Activated T-cell treated with anti-CD3 and anti-CD28 coated beads, Interleukin-2, amount 50 U/mL, for 4 hours (primary cell): ENCODE measurements at places on chromosomes 3 and 15. TPM values are rescaled to one million over a fixed set of nuclear protein-coding genes. Genes with fewer than 3 reads are reported as not detected.

GRCh38 chr15:72135719-72136118 lies 17.5 kb downstream of the SENP8 start:
- DNase-seq: no peak

- DNase-seq: no peak
Observed at GRCh38 chr3:40120806-40121205, 188.7 kb upstream of the EIF1B start.

DNA sequence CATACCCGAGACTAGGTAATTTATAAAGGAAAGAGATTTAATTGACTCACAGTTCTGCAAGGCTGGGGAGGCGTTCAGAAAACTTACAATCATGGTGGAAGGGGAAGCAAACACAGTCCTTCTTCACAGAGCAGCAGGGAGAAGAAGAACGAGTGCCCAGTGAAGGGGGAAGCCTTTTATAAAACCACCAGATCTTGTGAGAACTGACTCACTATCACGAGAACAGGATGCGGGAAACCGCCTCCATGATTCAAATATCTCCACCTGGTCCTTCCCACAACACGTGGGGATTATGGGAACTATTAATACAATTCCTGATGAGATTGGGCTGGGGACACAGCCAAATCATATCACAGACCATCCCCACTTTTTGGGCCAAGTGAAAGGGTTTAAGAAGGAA lies 58.8 kb upstream of the CTXND1 start:
- DNase-seq: no peak

GRCh38 chr15:64029110-64029509 lies 17.2 kb downstream of the DAPK2 start:
- DNase-seq: no peak

- no peak for DNase-seq
Observed at GRCh38 chr15:71043373-71043772, 71.9 kb upstream of the THSD4 start.

DNA sequence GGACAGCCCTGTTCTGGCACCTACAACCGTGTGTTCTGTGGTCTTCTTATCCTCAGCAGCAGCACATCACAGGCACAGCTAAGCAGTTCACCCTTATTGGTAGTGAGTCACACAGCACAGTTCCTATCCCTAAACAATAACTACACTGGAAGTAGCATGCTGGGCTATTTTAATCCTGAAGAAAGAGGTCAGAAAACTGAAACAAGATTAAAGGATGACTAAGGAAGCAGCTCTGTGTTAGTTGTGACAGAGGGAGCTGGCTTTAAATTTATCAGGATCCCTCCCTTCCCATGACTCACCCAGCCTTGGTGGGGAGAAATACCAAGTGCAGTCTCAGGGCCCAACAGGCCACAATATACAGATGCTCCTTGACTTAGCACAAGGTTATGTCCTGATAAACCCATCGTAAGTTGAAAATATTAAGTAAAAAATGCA lies 144.3 kb downstream of the ERC2 start:
- DNase-seq: no peak

DNA sequence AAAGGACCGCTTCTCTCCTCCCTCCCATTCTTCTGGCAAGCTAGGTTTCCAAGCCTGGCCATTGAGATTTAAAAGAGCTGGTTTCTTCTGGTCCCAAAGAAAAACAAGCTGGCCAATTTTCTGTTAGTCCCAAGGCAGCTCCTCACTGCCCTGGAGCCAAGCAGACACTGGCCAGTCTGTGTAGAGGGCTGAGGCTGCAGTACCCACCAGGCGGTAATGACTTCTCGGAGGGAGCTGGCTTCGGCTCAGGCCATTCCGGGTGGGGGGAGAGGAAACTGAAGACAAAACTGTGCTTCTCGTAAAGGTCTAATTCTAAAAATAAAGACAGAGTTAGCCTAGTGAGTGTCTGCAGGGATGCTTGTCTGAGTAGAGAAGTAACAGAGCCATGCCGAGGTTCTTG lies 78.5 kb upstream of the SMAD3 start:
- no peak for DNase-seq

DNA sequence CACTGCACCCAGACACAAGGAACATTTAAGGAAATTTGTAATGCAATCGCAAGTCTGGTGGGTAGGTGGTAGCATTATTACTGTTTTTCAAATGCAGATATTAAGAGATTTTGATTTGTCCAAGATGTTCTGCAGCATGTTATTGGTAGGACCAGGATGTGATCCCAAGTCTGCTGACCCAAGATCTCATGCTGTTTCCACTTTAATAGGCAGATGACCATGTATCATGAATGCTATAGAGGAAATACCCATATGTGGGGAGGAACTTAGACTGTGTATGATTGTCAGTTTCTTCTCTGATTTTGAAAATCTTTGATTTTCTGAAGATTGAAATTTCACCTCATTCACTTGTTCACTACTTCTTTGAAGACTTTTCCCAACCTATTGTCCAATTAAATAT lies 28.7 kb downstream of the ATP6V1A start:
- no peak for DNase-seq

DNA sequence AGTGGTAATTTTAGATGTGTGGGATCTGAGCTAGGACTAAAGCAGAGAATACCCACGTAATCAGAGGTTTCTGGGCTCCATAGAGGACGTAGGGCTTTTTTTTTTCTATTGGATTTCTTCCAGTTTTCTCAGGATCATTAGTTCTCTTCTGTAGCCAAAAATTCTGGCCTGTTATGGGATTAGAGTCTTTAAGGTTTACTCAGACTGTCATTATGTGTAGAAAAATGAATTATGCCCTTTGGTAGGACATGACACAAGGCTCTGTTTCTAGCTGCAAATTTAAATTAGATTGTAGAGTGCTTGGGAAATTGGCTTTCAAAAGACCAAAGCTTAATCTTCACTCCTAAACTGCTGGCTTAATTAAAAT lies 1.9 kb downstream of the SETD5 start:
- DNase-seq: no peak

DNA sequence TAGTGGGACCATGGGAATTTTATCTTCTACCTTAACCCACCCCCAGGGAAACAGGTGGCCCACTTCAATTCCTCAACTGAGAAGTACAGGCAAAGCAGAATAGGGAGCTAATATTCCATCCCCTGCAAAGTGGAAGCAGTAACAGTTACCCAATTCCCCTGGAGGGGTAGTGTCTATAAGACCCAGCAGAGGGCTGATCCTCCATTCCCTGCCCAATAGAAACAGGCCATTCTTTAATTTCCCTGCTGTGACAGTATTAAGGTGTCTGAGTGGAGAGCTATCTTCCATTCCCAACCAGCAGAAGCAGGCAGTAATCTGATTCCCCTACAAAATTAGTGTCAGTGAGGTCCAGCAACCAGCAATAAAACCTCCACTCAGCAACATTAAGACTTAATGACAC lies 219.8 kb downstream of the ULK4 start:
- no peak for DNase-seq

DNA sequence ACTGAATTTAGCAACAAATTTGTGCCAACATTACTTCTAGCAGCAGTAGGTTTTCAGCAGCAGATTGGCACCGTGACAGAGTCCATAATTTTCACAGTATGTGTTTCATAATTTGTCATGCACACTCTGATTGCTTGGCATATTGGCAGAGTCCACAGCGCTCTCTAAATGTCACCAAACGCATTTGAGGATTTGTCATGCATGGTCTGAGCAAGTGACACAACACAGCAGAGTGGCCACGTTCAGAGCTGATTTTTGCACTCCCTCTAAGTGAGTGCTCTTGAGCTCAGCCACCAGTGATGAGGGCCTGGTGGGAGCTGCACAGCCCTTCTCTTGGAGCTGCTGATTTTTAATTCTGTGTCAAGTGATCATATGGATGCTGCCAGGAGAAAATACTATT lies 1270.8 kb downstream of the ROBO1 start:
- no peak for DNase-seq

GRCh38 chr15:83961311-83961710 lies 274.3 kb upstream of the GOLGA6L4 start:
- no peak for DNase-seq

DNA sequence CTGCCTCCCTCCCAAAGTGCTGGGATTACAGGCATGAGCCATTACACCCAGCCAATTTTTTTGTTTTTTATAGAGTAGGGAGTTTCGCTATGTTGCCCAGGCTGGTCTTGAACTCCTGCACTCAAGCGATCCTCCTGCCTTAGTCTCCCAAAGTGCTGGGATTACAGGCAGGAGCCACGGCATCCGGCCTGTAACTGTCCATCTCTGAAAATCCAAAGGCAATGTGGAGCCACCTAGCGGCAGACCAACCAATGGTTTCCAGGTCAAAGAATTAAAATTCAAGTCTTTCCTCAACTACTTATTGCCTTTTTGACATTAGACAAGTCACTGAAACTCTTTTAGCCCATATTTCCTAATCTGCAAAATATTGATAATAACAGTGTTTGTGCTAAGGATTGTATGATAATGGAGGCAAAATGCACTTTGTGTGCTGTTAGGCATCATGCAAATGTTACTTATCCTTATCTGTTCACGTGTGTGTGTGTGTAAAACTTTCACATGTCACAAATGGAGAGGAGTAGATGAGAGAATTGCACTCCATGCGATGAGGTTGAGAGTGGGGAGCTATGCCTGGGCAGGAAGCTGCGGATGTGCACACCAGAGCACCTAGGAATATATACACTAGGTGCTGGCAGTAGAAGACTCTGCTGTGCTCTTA lies 48.7 kb downstream of the COL8A1 start:
- no peak for DNase-seq

DNA sequence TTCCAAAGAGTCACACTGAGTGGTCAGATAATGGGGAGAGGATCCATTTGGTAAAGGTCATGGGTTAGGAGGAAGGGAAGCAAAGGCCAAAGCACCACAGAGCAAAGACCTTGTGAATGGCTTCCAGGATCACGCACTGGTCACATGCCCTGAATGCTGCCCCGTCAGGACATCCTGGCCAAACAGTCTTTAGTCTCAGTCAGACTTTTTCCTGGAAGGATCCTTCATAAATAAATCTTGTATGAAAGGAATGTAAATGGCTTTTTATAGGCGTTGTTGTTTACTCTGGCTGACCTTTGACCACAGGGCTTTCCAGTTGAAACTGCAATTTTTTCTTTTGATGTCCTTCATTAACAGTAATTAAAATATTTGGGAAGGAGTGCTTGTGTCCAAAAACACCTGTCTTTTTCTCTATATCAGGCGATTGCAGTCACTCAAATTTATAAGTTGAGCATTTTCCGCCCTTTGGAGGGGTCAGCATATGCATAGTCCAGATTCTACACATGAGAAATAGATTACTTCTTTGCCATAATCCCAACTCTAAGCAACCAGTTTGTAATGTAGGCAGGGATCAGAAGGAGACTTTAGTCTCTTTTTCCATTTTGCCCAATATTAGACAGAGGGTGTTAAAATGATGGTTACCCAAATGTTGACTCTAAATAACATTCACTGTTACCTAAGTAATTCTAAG lies 48.4 kb downstream of the CHAC1 start:
- no peak for DNase-seq

GRCh38 chr15:29480278-29480677 lies 210.7 kb upstream of the NSMCE3 start:
- no peak for DNase-seq

DNA sequence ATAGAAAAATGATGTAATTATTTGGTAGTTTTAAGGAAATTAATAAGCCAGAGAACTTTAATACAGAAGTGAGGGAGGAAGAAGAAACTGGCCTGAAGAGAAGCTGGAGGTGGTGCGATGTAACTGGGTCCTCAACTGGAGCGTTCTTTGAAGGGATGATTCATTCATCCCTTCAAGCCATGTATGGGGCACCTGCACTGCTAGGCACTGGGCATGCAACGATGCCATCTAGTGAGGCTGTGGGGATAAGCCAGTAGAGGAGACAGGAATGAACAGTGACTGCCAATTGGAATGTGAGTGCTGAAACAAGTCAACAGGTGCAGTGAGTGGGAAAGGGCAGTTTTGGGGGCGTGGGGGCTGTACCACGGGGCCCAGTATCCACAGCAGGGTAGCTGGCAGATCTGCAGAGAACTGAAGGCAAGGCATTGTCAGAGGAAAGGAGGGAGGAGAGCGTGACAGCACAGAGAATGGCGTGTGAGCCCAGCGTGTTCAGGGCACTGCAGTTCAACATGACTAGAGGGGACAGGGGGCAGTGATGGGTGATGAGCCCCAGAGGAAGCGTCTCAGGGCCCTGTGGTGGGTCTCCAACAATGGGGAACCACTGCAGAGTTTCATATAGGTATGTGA lies 3.8 kb upstream of the KIF23 start:
- DNase-seq: no peak

- no peak for DNase-seq
Observed at GRCh38 chr3:127383656-127384179, 95.9 kb upstream of the PRR20G start.

DNA sequence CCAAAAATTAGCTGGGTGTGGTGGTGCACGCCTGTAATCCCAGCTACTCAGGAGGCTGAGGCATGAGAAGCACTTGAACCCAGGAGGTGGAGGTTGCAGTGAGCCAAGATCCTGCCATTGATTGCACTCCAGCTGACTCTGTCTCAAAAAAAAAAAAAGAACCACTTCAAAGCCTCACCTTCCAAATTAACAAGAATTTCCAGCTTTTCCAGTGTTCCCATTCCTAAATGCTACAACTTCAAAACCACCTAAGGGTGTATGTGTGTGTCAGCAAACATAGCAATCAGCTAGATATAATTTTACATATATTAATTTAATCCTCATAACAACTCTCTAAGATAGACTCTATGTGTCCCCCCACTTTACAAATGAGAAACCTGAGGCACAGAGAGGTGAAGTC lies 512.5 kb upstream of the PROK2 start:
- DNase-seq: no peak

DNA sequence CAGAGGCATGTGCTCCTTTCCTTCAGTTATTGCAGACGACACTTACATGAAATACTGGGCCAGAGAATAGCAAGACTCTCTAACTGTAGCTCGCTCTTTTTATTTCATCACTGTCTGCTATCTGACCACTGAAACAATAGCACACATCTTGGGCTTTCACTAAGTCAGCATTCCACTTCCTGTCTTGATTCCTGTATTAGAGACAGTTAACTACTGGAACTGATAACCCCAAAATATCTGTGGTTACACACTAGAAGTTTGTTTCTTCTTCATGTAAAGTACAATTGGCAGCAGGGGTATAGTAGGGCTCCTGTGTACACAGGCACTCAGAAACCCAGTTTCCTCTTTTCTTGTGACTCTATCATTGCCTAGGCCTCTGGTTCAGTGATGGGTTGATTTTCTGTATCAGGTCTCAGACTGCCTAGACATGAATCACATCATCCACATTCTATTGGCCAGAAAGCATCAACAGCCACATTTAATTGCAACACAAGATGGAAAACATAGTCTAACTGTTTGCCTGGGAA lies 230.2 kb upstream of the CD96 start:
- DNase-seq: no peak

Gene ZXDC
- total RNA-seq: 25.6 TPM

Gene MST1R
- 0.76 TPM for total RNA-seq

Gene PDIA5
- total RNA-seq: 35.3 TPM

Gene CPLX3
- 0.23 TPM for total RNA-seq

Gene TMOD2
- total RNA-seq: 3.8 TPM

Gene TYRO3
- 2.3 TPM for total RNA-seq

Gene AQP9
- 0.26 TPM for total RNA-seq

Gene DLEC1
- total RNA-seq: 0.08 TPM

Gene CHRNA3
- total RNA-seq: not detected

Gene LRRC15
- not detected for total RNA-seq

Gene FBXO40
- not detected for total RNA-seq

Gene SLC12A6
- total RNA-seq: 23.5 TPM

Gene ACTC1
- total RNA-seq: not detected

Gene ZIC4
- not detected for total RNA-seq

Gene GPR149
- not detected for total RNA-seq

Gene RPUSD2
- 33.3 TPM for total RNA-seq

Gene ETV5
- 1.2 TPM for total RNA-seq
